ENCODE measurements at places on chromosomes 16 and 17.

DNA sequence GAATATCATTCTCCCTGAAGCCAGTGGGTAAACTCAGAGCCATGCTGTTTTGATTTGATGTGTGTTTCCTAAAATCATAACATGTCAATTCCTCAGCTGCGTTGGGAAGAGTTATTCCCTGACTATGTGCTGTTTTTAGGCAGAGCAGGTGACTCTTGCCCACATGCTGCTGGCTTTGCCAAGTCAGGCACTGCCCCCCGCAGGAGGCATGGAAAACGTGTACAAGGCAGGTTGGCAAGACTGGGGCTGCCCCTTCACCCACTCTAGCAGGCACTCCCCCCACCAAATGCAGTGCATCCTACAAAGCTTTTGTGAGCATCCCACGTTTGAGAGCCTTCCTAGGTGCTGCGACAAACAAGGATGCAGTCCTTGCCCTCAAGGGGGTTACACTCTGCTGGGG is 38.3 kb upstream of the NAT9 start:
- DNase-seq: no peak

DNA sequence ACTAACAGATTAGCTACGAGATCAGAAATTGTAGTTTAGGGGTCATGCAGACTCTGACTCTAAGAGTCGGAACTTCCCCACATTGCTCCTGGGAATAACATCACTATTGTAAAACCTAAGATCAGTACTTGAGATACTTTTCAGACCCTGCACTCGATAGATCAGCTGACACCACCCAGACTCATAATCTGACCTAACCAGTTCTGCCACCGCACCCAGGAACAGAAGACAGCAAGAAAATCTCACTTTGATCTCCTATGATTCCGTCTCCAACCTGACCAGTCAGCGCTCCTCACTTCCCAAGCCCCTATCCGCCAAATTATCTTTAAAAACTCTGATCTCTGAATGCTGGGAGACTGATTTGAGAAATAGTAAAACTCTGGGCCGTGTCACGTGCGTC is 27.2 kb upstream of the ASGR2 start:
- DNase-seq: no peak

GRCh38 chr17:45104497-45104896 is 27.8 kb downstream of the PLCD3 start:
- DNase-seq: no peak

DNA sequence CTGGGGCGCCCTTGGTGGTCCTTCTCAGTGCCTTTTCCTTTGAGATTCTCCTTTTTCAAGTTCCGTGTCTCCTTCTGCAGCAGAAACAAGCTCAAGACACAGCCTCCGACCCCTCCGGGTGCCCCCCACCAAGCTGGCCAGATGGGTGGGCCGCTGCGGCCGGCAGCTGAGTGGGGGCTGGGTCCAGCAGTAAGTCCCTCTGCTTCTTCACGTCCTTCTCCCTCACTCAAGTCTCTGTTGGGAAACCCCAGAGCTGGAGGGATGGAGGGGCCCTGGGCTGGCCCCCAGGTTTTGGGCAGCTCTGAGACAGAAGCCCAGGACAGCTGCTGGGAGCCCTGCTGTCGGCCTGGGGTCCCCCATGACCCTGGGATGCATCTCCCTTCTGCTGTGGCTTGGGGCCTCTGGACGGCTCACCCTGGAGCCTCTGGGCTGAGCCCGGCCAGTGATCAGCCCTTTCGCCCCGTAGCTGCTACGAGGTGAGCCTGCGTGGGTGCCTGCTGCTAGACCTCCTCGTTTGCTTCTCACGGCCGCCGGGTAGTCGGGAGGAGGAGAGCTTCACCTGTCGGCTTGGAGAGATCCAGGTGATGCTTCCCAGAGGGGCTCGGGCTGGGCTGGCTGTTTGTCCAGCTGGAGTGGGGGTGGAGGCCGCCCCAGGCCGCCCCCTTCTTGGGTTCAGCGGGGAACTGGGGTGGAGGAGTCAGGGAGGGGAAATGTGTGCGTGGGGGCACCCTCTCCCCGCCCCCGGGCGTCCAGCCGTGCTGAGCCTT is 10.7 kb downstream of the ENGASE start:
- no peak for DNase-seq

DNA sequence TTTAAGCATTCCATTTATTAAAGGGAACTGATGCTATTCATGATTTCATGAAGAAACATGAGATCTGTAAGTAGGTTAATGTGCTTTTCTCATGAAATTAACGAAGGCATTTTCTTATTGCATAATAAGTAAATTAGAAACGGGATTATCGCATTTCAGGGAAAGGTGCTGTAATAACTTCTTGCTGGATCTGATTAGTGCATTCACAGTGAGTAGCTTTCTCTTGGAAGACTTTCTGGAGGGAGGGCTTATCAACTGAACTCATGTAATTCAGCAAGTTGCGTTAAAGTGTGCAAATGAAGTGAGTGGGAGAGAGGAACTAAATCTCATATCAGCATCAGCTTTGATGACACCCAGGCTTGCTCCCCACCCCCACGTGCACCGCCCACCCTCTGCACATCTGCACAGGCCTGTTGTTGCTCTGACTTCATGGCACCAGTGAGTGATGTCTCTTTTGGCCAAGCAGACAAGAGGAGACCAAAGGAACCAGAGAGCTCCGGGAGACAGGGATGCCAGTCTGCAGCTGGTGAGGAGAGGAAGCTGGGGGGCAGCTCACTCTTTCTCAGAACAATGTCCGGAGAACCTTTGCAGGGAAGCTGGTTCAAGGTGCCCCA is 26.3 kb upstream of the GAS7 start:
- DNase-seq: no peak

DNA sequence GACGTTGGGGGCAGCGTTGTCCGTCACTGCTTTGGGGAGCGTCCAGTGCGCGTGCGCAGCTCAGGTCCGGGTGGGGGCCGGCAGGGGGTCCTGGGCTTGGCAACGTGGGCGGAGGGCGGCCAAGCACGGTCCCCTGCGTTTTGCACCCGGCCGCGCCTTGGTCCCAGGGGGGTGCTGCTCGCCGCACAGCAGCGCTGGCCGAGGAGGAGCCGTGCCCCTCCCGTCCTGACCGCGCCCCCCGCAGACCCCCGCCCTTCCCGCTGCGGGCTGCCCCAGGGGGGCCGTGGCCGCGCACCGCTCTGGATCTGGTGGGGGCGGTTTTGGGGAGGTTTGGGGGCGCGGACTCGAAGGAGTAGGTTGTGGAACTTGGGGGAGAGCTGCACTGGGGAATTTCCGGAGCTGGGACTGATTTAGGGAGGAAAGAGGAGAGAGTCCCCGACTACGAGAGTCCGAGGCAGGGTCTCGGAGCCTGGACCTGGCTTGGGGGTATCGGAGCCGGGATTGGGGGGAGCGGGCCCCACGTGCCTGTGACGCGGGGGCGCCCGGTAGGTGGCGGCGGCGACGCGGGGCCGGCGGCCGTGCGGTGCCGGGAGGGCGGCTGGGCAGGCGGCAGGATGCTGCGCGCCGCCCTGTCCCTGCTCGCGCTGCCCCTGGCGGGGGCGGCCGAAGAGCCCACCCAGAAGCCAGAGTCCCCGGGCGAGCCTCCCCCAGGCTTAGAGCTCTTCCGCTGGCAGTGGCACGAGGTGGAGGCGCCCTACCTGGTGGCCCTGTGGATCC is at the start of gene SLC9A5:
Gene SLC9A5 (plus strand): TSS at position 579 of the 777 bp plus-strand sequence. CDS start 36 bp downstream, at position 615.
- DNase-seq: no peak

- DNase-seq: no peak
Measured at GRCh38 chr17:39706921-39707337, 7.1 kb downstream of the ERBB2 start.

DNA sequence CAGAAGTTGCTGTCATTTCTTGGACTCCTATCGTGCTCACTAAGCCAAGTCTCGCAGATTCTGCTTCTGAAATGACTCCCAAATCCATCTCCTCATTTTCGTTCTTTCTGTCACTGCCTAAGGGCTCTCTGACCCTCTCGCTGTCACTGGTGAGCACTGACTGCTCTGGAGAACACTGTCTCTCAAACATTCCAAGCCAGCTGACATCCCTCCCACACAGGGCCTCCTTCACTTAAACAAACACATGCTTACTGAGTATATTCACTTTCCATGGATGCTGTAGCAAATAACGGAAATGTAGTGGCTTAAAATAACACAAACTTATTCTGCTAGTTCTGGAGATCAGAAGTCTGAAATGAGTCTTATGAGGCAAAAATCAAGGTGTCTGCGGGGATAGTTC is 18.8 kb downstream of the CACNG1 start:
- no peak for DNase-seq

DNA sequence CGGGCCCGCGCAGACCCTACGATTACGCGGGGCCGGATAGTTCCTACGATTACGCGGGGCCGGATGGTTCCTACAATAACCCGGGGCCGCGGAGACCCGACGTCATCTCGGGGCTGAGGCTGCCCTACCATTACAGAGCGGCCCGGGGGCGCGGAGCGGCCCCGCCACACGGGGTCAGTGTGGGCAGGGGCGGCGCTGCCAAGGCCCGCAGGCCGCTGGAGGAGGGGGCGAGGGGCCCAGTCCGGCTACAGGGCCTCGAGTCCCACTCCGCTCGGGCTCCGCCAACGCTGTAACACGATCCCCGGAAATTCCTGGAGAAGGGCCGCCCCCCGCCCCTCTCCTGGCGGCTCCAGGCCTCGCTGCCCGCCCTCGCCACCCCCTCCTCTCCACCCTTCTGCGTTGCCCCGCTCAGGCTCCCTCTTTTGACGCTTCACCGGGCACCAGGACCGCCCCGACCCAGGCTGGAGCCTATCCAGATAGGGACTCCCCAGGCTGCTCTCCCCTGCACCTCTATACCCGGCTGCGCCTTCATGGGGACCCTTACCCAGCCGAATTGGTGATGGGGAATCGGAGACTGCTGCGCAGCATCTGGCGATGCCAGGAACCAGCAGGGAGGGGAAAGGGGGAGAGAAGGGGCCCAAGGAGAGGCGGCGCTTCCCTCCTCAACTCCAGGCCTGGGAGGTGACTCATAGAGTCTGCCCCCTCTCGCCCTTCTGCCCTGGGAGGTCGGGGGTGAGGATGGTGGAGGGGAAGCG is at the start of gene RAB34:
Gene RAB34 (minus strand): TSS at position 291 of the 755 bp plus-strand sequence. CDS start 602 bp downstream, outside the sequence.
- no peak for DNase-seq

GRCh38 chr17:80045703-80046102 is 9.3 kb downstream of the CCDC40 start:
- no peak for DNase-seq

DNA sequence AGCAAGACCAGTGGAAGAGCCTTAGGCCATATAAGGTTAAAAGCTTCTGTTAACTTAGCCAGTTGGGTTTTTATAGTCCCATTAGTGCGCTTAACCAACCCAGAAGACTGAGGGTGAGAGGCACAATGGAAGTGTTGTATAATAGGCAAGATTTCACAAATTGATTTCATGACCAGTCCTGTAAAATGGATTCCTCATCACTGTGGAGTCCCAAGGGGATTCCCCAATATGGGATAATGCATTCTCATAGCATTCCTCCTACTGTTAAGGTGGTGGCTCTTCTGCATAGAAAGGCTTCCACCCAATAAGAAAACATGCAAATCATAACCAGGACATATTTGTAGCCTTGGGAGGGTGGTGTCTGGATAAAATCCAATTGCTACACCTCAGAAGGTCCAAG is 22.1 kb upstream of the B4GALNT2 start:
- DNase-seq: no peak

DNA sequence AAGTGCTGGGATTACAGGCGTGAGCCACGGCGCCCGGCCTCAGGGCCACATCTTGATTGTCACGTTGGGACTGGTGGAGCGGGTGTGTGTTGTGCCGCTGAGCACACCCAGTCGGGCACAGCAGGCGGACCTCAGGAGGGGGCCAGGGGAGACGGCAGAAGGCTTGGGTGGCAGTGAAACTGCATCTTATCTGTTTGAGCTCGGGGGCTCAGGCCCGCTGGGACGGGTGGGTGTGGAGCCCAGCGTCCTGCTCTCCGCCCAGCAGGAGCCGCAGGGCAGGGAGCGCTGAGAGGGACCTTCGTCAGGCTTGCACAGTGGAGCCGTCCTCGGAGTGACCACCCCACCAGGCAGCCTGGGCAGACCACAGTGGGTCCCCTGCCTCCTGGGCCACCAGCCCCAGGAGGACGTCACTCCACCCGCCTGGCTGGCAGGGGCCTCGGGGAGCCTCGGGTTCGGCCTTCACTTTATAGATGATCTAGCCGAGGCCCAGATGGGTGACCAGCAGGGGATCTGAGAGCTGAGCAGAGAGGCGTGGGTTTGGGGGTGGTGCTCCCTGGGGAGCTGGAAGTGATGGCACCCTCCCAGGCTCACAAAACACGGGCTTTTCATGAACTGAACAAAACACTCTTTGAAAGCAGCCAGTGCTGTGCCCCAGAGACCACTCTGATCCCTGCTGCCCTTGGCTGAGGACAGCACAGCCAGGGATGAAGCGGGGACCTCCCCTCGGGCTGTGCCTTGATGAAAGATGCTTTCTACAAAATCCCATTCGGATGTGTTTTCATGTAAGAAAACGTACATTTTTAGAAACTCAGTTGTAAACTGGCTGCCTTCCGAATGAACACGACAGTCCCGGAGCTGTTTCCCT is 181.1 kb downstream of the SEC14L1 start:
- no peak for DNase-seq

- no peak for DNase-seq
Measured at GRCh38 chr17:31508288-31509094, 117.0 kb downstream of the RAB11FIP4 start.

- no peak for DNase-seq
Measured at GRCh38 chr16:15811481-15812400, 45.1 kb downstream of the MYH11 start.

- DNase-seq: no peak
Measured at GRCh38 chr17:66172691-66173223, 19.2 kb downstream of the CEP112 start.

- no peak for DNase-seq
Measured at GRCh38 chr17:79911430-79912399, 72.5 kb upstream of the CBX4 start.

- DNase-seq: no peak
Measured at GRCh38 chr17:73196500-73196899, 3.6 kb downstream of the COG1 start.

GRCh38 chr16:67613808-67614207 is 31.1 kb upstream of the CARMIL2 start:
- no peak for DNase-seq

GRCh38 chr17:34135841-34136240 is 119.2 kb upstream of the CCL2 start:
- no peak for DNase-seq

DNA sequence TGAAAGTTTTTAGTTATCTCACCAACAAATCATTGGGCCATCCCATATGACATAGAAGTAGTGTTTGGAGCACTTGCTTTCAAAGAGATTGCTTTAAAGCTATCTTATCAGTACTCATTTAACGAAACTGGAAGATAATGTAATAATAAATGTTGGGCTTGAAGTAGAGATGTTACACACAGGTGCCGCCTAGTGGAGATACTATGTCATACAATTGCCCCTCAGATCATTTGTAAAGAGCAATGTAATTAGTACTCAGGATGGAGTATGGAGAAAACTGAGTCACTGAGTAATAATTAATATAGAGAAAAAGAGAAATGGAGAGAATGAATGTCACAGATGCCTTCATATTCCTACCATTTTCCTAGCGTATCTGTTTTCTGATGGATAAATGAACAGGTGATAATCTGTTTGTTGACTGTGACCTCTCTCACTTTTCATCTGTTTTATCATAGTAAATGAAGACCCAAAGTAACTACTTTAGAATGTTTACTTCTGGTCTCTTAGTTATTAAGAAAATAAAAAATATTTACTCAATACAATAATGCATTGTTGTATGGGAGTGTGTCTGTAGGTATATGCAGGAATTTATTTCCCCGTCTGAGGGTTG is 80.4 kb downstream of the EFCAB5 start:
- DNase-seq: no peak

GRCh38 chr17:48515925-48516900 is 14.6 kb downstream of the HOXB1 start:
- no peak for DNase-seq

All from activated naive CD4-positive, alpha-beta T cell (primary cell).